Stimulated activated CD8-positive, alpha-beta memory T cell treated with anti-CD3 and anti-CD28 coated beads, Interleukin-2, amount 100 ng/mL, for 1 hour (primary cell): ENCODE measurements at places on chromosomes 6 and 20.

DNA sequence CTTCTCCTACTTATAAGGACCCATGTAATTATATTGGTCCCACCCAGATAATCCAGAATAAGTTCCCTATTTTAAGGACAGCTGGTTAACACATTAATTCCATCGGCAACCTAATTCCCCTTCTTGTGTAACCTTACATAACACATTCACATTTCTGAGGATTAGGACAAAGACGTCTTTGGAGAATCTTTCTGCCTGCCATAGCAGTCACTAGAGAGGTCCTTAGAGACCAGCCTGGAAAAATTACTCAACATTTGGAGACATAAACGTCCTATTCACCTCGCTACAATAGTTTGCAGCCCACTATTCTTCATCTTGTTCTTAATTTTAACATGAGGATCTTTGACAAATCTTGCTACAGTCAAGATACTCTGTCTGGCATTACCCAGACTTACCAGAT, 100.1 kb downstream of the MAFB start:
- no peak for DNase-seq

DNA sequence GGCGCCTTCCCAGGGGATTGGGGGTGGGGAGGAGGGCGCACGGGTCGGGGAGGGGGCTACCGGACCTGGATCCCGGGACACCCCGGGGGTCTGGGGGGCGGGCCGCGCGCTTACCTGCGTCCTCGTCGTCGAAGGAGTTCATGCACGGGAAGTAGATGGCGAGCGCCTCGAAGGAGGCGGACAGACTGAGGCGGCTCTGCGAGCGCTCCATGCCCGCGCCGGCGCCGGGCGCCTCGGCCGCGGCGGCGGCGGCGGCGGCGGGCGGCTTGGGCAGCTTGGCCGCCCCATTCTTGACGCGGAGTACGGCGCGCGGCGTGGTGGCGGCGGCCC, 320 bp downstream of the RIMS4 start:
- DNase-seq = no peak

DNA sequence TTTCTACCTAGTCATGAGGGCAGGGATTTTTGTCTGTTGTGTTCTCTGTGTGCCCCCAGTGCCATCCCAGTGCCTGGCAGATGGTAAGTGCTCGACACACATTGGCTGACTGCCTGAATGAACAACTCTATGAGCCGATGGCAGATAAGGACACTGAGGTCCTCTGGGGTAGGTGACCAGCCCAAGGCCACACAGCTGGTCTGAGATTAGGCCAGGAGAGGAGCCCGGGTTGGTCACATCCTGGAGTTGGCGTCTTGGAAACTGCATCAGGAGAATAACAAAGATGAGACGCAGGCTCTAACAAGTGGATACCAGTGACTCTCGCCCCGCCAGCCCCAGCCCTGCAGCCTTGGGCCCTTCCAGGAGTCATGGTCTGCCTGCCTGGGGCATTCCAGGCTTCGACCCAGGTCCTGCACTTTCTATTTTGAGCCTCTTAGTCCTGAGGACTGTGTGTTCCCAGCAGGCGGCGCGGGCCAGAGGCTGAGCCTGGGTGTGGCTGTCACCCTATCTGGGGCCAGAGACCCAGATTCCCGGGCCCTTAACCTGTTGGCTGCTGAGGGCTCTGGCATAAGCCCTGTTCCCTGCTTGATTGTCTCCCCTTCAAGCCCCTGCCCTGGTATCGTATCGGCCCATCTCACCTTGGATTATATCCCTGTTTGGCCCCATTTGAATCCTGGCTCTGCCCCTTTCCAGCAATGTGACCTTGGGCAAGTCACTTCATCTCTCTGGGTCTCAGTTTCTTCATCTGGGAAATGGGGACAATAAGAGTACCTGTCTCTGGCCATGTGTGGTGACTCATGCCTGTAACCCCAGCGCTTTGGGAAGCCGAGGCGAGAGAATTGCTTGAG, 88.3 kb downstream of the CEBPB start:
- no peak for DNase-seq

- no peak for DNase-seq
Measured at GRCh38 chr20:23513164-23513563, 22.2 kb downstream of the CST8 start.

GRCh38 chr6:37565267-37566110, 65.8 kb upstream of the CCDC167 start:
- no peak for DNase-seq

GRCh38 chr20:62823688-62824475, 7.0 kb downstream of the COL9A3 start:
- no peak for DNase-seq

- DNase-seq = no peak
Measured at GRCh38 chr6:148884461-148884860, 137.6 kb downstream of the UST start.

DNA sequence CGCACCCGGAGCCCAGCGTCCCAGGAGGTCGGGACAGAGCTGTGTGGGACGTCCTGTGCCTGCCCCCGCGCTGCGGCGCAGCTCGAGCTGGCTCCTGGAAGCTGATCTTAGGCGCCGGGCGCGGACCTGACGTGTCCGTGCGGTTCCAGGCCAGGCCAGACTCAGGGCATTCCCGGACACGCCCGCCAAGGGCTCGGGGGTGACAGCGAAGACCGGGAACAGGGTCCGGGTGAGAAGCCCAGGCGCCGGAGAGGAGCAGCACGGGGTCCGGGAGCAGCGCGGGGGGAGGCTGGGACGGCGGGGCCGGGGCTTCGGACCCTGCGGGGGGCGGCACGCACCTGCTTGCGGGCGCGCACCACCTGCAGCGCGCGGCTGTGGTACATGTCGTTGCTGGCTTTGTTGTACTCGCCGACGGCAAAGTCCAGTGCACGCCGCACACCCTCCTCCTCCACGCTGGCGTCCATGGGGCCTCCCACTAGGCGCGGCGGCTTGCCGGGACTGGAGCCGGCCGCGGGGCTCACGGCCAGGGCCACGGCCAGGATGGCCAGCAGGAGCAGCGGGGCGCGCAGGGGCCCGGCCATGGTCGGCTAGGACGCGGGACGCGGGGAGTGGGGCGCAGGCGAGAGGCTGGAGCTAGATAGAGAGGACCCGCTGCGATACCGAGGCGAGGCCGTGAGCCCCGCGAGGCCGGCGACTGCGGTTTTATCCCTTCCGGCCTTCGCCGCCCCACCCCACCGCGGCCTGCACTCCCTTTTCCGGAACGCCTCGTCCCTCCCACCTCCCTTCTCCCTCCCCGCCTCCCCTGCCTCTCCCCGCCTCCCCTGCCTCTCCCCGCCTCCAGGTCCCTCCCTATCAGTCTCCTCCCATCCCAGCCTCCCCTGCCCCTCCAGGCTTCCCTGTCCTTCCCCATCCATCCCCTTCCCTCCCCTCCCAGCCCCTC, at the start of gene CST3:
Gene CST3, minus strand, starts transcription at position 674 of the 940 bp plus-strand sequence. Its CDS starts 93 bp downstream, at position 581.
- no peak for DNase-seq

GRCh38 chr6:1869308-1869707, 259.6 kb downstream of the FOXC1 start:
- DNase-seq = no peak

DNA sequence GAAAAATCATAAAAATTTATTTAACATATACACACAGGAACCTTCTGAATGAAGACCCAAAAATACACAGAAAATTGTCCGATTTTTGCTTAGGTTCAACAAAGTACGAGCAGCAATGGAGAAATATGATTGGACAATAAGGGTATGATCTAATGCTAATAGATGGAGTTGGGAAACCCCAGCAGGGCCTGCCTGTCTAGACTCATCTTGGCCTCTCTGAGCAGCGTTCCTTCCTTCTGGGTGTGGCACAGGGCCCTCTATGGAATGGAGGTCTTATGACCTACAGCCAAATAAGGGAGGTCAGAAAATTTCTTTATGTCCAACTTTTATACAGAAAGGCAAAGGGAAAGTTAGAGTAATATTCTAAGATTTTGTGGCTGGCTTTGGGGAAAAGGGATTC, 27.7 kb upstream of the ENPP4 start:
- no peak for DNase-seq

GRCh38 chr6:101268541-101268940, 125.0 kb upstream of the GRIK2 start:
- no peak for DNase-seq

DNA sequence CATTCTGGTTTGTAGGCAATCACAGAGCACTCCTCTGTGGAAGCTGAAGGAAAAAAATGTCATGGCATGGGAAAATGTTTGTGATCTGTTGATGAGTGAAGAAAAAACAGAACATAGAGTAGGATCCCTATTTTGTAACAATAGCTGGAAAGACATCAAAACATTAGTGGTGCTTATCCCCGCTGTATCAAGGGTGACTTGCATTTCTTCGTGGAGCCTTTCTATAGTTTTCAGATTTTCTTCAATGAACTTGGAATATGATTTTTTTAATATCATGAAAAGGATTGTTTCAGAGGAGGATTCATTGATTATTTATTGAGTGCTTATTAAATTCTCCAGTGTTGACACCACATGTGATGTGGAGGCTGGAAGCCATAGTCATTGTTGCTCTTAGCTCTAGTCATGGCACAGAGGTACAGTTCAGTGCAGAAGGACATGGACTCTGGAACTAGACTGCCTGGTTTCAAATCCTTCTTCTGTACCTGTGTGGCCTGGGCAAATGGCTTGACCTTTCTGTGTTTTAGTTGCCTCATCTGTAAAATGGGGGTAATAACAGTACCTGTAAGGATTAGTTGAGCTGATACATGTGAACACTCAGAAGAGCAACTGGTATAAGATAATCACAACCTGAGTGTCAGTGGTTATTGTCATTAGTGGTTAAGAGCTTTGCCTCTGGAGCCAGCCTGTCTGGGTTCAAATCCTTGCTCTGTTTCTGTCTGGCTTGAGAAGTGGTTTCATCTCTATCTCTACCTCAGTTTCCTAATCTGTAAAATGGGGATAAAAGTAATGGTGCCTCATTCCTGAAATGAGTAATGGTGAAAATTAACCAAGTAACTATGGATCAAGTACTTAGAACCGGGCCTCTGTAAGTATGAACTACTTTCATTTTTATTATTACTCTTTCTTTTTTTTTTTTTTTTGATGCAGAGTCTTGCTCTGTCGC, 14.7 kb upstream of the CDKN1A start:
- DNase-seq = no peak

DNA sequence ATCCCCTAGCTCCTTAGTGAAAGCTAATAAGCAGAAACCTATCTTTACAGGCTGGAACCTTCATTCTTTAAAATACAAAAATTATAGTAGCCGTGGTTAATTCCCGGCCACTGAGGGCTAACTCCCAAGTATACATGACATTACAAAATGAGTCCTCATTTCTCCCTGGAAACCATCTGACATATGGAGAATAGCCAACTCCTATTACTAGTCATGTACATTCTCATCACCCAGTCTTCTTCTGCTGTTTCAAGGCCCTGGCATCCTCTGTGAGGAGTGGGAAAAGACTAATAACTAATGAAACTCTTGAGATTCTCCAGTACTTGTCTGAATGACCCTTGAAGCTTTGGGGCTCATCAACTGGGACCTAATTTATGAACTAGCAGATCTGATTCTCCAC, 30.2 kb downstream of the CSNK2A1 start:
- DNase-seq = no peak

DNA sequence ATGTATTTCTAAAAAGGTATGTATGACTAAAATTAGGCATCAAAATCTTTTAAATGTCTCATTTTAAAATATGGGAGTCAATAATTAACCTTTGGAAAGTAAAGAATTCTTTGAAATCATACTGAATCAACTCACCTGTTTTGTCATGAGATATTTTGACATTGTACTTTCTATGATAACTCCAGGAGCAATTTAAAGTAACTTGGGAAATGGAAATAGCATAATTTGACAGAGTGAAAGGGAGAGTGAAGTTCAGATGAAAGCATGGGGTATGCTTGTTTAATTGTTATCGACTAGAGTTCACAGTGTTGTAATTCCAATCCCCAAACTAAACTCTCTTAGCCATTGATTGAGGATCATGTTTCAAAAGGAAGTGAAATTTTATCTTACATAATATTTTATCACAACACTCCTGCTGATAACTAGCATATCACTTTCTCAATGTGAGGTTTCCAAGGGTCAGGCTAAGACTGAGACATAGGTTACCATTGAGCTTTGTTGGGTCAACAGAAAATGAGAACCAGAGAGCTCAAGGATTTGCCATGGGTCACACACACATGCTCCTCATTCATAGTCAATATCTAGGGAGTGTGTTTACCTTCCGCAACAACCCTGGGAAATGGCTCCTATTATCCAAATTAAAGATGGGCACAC, 2.3 kb downstream of the GSTA1 start:
- no peak for DNase-seq
